ENCODE measurements at places on chromosomes 2 and 18.

DNA sequence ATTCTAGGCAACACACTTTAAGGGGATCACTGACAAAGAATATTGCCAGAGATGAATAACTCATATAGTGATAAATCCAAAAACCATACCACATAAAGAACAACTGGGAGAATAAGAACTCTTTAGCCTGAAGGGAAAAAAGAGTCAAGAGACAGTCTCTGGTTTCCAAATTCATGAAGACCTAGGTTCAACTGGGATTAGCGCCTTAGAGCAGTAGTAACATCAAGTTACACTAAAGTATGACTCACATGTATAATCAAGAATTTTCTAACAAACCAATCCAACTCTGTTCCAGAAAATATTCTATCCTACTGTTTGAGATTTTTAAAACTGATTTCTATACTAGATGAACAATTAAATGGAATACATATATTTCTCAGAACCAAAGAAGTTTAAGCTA is 93.8 kb downstream of the USP34 start:
- DNase-seq: no peak

GRCh38 chr2:175241691-175242090 is 60.2 kb upstream of the ATP5MC3 start:
- DNase-seq: no peak

DNA sequence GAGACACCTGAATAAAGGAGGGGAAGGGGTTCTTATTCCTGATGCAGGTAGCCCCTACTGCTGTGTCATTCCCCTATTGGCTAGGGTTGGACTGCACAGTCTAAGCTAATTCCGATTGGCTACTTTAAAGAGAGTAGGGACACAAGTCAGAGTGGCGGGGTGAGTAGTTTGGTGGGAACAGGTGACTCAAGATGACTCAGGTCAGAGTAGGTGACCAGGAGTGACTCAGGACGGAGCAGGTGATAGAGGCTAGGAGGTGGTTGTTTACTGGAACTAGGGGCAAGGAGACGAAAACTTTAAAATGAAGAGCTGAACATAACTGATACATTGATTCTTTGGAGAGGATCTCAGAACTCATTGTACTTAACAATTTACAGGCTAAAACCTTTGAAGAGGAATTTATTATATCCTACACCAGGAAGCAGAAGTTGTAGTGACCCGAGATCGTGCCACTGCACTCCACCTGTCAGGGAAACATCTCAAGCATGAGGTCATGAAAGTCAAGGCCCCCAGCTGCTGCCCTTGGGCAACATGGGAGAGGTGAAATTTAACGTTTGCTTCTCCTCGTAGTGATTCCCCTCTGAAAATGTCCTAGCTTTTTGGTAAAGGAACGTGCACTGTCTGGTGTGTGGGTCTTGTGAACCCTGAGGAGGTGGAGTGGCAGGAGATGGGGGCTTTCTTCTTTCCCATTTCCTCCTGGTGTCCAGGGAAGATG is 4.5 kb upstream of the CYP27A1 start:
- no peak for DNase-seq

DNA sequence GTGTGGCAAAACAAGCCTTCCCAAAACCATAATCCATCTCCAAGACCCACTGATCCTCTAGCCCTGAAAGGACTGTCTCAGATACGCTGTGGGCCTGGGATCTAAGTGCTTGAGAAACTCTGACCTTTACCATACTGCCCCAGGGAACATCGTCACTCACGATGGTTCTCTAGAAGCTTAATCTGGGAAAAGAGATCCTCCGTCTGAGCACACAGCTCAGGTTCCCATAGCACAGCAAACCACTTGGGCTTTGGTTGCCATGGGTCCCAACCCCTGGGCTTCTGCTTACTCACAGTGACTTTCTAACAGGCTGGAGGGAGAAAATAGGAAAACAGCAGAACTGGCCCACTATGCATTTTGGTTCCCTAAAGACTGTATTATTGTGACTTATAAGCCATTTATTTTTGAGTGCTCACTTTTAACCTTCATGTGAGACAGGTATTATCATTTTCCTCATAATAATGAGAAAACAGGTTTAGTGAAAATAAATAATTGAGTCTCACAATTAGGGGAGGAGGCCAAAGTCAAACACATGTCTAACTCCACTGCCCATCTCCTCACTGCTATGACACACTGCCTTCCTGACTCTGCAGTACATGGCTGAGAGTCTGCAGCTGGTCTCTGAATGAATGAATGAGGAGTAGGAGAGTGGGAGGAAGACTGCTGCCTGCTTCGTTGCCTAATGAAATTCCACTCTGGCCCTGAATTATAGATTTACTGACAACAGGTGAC is 46.7 kb downstream of the REEP1 start:
- no peak for DNase-seq

- no peak for DNase-seq
Measured at GRCh38 chr2:228548230-228548629, 366.7 kb upstream of the SPHKAP start.

DNA sequence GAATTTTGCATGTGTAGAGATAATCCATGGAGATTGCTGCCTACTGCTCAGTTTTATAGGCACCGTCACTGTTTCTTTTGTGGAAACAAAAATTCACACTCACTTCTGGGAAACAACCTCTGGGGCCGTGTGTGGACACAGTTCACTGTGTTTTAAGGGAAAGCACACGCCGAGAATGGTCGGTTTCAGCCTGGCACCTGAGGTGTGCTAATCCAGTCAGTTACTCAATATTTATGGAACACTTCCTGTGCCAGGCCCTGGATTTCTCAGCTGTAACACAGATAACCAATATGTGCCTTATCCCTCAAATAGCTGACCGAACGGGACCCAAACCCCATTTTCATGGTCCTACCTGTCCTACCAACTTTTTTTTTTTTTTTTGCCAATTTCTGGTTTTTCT is 179.6 kb downstream of the MGAT5 start:
- DNase-seq: no peak

DNA sequence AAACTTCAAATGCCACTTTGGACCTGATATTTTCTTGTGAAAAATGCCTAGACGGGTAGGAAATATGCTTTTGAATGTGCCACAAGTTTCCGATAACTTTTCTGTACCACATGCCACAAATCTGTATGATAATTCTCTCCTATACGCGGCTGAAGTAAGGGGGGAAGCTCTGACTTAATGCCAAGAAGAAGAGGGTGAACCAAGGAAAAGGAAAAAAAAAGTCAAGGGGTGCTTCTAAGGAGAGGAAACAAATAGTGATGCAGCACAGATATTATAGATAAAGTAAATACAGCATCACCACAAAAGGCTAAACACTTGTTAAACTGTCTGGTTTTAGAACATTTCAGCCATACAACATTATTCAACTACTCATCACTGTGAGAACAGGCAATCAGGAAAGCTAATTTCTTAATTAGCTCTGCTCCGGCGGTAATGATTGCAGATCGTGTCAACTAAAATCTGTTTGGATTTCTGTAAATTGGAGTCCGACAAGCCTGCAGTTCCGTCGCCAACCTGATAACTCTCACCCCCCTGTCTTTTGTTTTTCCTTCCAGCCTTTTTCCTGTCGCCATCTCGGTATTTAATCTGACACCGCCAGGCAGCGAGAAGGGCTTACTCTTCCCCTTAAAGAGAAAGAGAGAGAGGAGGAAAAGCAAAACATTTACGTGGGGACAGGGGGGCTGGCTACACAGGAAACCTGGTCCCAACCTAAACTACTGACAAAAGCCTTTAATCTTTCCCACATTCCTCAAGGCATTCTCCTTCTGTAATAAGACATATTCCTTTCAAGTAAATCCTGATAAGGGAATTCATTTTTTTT is 67.5 kb downstream of the ZEB2 start:
- no peak for DNase-seq

- no peak for DNase-seq
Measured at GRCh38 chr2:26685989-26686839, 6.3 kb upstream of the KCNK3 start.

DNA sequence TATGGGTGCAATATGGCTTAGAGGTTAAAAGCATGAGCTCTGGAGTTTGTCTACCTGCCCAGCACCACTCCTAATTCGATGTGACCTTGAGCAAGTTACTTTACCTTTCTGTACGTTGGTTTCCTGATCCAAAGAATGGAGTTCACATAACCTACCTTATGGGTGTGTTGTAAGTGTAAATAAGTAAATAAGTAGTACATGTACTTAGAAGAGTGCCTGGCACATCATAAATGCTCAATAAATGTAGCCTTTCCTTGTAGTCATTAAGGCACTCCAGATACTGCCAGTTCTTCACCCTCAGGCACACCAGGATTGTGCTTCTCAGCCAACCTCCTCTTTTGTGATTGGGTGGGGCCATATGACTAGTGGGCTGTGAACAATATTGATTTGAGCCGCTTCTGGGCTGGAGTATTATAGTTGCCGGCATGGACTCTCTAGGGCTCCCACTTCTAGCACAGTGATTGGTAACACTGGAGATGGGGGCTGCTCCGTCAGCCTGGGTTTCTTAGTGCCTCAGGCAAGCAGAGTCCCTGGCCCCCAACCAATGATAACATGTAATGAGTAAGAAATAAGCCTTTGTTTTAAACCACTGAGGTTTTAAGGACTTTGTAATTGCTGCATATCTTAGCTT is 101.7 kb upstream of the NOSTRIN start:
- no peak for DNase-seq

GRCh38 chr2:43155851-43156411 is 70.5 kb downstream of the ZFP36L2 start:
- no peak for DNase-seq

- no peak for DNase-seq
Measured at GRCh38 chr2:207260021-207260420, 94.3 kb upstream of the KLF7 start.

DNA sequence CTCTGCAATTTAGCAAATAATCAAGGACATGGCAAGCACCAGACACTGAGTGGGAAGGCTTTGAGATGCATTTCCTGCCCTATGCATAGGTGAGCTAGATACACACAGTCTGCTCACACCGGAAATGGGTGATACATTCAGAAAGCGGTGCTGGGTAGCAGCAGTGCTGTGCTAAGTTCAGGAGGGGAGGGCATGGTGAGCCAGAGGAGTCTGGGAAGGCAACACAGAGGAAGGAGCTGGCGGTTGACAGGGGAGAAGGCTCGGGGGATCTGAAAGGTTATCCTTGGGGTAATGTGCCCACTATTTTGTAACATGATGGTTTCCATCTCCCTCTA is 57.4 kb upstream of the EPAS1 start:
- peak; percentile 8 for DNase-seq

- no peak for DNase-seq
Measured at GRCh38 chr18:23340661-23341060, 112.4 kb upstream of the RIOK3 start.

DNA sequence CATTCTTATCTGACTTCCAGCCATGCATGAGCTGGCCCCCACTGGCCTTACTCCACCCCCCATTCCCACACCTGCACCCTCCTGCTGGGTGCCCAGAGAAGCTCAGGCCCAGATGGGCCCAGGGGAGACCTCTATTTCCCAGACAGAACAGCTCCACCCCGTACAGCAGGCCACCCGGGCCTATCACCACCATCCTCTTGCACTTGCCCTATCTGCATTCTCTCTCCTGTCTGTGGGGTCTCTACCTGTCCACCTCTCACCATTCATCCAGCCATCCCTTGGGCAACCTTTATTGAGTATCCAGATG is 25.3 kb upstream of the TNS1 start:
- DNase-seq: no peak

GRCh38 chr18:63111671-63112402 is 207.7 kb downstream of the BCL2 start:
- no peak for DNase-seq

GRCh38 chr2:67186871-67187270 is 210.3 kb upstream of the ETAA1 start:
- no peak for DNase-seq

- no peak for DNase-seq
Measured at GRCh38 chr2:219675221-219675620, 47.8 kb downstream of the SLC4A3 start.

DNA sequence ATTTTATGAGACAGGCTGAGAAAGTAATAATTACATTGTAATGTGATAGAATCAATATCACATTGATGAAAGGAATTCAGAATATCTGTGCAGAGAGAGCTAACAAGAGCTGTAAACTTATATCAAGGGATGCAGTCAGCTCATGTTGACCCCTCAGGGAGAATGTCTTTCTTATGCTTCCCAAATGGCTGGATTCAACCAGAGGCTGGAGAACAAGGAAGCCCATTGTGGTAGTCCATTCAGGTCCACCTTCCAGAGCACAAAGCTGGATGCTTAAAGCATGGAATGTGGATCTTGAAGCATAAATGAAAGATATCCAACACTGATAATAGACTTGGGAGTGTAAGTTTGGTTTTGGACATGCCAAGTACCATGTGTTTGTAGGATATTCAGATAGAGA is 220.0 kb downstream of the FIGN start:
- no peak for DNase-seq

DNA sequence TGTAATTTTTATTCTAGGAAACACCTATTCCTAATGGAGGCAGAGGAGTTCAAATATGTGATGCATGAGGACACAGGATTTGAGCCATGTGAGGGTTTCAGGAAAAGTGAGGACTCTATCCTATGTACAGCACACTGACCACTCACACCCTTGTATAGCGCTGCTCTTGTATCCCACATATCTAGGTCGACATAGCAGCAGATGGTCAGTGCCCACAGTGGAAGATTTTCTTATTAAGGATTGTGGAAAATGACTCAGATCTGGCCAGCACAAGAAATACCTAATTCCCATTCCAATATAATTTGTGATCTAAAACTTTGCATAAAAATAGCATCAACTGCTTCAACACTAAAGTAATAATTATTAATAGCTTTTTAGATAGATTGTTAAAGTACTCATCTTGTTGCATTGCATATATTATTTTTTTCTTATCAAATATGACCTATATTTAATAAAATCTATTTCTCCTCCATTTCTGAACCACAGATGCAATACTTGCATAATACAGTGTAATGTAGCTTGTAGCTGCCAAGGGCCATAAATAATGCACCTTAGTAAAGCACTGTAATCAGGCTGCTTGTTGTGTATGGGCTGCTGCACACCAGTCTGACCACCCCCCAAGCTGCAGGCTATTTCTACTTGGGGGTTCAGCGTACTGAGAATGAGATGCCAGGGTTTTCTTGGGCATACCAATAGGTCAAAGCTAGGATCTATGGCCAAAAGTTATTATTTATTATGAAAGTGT is 442.2 kb upstream of the CWC22 start:
- no peak for DNase-seq

- DNase-seq: no peak
Measured at GRCh38 chr2:43340066-43340465, 113.7 kb upstream of the ZFP36L2 start.

Data from stimulated activated CD8-positive, alpha-beta memory T cell treated with anti-CD3 and anti-CD28 coated beads, Interleukin-7, amount 100 ng/mL, for 1 hour (primary cell).